ENCODE measurements at places on chromosomes 7 and 10. TPM values are rescaled to one million over a fixed set of nuclear protein-coding genes. Genes with fewer than 3 reads are reported as not detected.

- no peak for DNase-seq
Observed at GRCh38 chr10:84700668-84701369, 372.4 kb downstream of the CCSER2 start.

GRCh38 chr10:35386594-35387174, 50.4 kb downstream of the CCNY start:
- DNase-seq = peak; percentile 56

DNA sequence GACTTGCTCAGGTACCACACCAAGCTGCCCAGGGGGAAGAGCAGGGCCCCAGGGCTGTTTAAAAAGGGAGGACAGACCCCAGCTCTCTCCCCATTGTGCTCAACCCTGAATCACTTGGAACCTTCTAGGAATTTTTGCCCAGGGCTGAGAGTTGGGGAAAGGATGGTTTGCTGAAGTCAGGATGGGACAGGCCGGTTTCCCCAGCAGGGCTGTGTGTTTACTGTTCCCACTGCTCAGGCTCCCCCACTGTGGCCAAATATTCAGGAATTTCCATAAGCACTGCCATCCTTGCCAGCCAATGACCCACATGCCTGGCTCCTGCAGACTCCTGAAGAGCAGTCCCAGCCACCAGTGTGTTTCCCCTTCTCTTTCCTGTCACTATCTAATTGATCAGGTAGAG, 120.7 kb downstream of the WDFY4 start:
- no peak for DNase-seq

DNA sequence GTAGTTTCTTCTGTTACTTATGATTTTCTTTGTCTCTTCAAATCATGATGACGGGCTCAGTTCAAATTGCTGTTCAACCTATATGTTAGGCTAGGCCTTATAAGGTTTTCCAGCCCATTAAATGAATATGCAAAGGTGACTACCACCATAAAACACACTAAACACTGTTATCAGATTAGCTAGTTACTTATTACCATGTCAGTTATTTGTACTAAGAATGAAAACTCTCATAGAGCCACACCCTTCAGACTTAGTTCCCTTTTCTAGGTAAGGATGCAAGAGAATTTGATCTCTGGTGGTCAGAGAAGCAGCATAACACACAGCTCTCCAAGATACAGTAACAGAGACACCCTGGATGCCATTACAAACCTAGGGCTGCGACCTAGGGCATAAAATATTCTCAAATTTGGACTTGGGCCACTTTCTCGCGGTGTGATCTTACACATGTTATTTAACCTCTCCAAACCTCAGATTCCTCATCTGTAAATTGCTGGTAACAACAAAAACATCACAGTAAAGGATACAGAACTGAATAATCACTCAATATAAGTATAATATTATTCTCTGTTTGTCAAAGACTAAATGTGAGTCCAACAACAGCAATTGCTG, 35.6 kb downstream of the ANKMY2 start:
- no peak for DNase-seq

- DNase-seq = peak; percentile 62
Observed at GRCh38 chr7:43648473-43649406, 65.8 kb downstream of the STK17A start.

DNA sequence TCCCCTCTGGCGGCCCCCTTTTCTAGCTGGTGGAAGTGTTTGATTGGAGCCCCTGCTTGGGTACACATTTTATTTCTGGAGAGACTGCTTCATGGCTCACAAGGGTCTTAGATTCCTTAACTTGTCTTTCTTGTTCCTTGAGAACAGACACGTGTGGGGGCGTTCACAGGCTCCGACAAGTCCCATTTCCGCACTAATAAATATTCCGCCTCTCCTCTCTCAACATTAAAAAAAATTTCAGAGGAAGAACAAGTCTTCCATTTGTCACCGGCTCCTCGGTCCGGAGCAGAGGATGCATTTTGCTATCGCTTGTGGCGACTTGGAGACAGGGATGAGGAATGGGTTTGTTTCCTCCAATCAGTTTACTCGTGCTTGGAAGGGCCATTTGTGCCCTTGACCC, 134.0 kb upstream of the PODXL start:
- peak; percentile 62 for DNase-seq

DNA sequence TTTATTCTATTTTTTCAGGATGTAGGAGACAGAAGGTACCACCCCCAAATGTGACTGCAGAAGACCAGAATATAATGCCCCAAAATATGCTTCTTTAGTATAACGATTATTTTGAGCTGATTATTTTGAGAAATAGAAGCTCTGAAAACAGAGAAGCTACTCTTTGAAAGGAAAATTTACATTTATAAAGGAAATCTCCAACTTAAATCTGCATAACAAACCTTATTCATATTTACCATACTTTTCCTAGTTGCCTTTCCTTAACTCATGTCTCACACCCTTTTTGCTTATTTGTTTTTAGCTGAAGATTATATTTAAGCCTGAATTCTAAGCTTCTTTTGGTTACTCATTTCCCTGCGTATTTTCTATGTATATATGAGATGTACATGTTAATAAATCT, 127.1 kb upstream of the THSD7A start:
- DNase-seq = no peak

GRCh38 chr10:61283481-61284221, 169.5 kb downstream of the TMEM26 start:
- peak; percentile 50 for DNase-seq

GRCh38 chr7:149662591-149663095, 110.7 kb downstream of the ZNF467 start:
- DNase-seq = peak; percentile 70

Gene LIPM
- total RNA-seq = not detected

Gene OPTN
- 98.3 TPM for total RNA-seq
